Vagina (tissue), 2 donors: ENCODE measurements at places on chromosomes 5 and 9. TPM values are rescaled to one million over a fixed set of nuclear protein-coding genes. Genes with fewer than 3 reads are reported as not detected.

DNA sequence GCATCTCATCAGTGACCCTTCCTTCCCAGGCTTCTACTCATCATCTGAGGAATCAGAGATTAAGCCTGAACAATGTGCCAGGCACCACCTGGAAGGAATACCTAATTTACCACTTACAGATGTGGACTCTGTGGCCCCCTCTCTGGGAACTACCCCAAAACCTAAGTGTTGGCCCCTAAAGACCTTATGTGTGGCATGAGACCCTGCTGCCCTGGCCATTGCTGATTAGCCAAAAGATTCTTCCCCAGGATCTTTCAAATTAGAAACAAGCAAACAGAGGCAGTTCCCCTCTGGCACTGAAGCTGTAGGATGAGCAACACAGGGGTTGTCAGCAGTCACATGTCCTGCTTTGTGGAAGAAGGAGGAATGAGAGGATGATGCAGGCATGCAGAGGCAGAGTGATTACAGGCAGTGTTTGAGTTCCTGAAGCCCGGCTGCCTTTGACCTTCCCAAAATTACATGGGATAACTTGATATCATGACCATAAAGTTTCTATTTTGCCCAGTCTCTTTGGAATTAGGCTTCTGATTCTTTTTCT, 10.6 kb downstream of the SPINK4 start:
- DNase-seq = no peak

DNA sequence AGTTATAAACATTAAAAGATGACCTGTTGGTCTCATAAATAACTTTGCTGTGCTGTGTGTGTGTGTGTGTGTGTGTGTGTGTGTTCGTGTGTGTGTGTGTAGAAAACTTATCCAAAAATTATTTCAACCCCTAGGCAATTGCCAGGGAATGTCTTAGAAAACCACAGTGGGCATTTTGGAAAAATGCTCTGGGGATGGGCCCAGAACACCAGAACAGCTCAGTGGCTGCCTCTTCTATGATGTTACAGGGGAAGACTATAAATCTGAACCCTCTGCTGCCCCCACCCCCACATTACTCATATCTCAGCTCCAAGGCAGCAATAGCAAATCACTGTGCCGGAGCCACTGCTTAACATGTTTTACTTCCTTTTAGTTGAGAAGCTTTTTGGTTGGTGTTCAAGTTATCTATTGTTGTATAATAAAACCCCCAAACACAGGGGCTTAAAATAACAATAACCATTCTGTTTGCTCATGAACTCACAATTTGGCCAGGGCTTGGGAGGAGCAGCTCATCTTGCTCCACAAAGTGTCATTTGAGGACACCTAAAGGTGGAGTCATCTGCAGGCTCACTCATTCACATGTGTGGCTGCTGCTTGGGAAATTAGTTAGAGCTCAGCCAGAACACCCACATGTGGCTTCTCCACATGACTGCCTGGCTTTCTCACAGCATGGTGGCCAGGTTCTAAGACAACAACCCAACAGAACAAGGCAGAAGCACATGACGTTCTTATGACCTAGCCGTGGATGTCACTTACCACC, 40.4 kb downstream of the ACTBL2 start:
- no peak for DNase-seq

DNA sequence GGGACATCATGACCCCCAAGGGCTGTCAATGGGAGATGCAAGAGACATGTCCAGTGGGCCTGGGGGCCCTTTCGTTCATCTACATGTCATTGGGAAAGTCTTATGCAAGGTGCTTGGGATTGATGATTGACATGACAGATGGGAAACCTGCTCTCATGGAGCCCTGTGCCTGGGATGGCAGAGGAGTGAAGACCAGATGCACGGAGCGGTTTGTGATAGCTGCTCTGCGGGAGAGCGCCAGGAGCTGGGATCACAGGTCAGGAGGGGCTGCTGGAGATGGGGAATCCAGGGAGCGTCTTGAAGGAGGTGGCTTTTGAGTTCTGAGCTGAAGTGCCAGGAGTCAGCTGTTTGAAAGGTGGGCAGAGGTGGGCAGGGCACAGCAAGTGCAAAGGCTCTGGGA, 104.3 kb downstream of the FGF18 start:
- no peak for DNase-seq

DNA sequence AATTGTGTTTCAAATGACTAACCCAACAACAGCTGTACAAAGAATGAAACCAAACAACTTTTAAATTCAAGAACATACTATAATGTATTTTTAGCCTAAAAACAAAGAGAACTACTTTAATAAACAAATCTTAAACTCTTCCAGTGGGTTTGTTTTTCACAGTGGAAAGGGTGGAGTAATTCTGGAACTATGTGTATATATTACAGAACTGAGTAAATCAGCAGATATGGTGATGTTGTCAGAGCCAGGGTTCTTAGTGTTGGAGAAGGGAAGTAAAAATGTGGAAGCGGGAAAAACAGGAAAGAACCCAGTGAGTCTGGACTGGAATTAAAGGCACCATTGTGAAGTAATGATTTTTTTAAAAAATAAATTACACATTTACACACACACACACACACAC, 144.9 kb downstream of the CDK5RAP2 start:
- no peak for DNase-seq

GRCh38 chr5:1799110-1799601, 481 bp downstream of the MRPL36 start:
- no peak for DNase-seq

DNA sequence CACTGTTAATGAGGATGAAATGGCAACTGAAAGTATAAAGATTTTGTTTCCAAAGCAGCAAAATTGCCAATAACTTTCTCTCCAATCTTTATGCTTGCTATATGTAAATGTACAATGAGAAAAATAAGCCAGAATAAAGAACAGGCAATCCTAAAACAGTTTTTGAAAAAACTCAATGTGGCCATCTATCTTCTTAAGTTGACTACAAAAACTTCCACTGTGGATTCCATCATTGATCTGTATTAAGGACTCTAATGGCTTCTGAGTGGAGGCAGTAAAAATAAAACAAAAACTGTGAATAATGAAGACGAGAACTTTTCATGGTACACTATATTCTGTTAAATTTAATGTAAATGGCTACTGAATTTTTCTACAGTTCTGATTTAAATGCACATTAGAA, 382.9 kb downstream of the TMEM232 start:
- DNase-seq = no peak

DNA sequence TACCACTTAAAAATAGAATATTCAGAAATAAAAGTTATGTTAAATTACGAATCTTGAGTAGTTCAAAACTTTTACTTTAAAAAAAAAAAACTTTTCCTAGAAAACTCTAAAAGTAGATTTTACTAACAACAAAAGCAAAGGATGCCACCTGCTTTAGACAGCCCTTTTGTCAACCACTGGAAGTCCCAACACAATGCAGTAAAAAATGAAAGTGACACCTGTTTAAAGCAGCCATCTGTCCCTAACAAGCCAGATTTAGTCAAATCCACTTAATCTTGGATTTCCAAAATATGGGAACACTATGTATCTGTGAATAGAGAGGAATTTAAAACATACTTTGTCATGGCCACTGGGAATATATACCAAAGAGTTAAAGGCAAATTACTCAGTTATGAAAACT, 3.8 kb downstream of the RFX3 start:
- no peak for DNase-seq

DNA sequence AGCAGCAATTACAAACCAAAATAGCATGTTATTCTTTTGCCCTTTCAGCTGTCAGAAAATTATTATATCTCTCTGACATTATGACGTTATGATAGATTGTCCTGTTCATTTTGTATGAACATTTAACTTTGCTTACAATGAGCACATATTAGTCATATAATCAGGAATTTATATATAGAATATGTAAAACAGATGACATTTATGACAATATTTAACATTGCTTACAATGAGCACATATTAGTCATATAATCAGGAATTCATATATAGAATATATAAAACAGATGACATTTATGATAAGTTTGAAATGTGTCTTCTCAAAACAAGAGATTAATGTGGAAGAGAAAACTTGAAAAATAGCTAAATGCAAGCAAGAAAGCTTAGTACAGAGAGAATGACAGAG, 1180.2 kb downstream of the CDH12 start:
- DNase-seq = no peak

- no peak for DNase-seq
Measured at GRCh38 chr5:122999947-123000563, 36.5 kb downstream of the PPIC start.

DNA sequence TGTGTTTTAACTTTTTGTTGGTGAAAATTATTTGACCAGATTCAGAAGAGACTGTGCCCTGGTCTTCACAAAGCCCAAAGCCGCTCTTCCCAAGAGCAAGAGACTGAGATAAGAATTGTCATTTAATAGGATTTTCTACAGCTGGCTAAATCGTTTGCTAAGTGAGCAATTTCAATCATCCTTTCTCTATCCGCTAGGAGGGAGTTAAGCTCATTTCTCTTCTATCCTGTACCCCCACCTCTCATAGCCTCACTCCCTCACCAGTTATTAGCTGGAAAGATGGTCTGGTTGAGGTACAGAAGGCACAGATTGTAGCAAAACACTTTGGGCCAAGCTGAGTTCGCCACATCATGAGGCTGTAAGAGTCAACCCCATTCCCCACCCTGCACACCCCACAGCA, 43.0 kb upstream of the SIL1 start:
- DNase-seq = no peak

- no peak for DNase-seq
Measured at GRCh38 chr9:122155796-122156195, 3.8 kb downstream of the NDUFA8 start.

GRCh38 chr5:150651924-150652671, 9.0 kb upstream of the MYOZ3 start:
- DNase-seq = no peak

GRCh38 chr5:109256486-109256885, 153.3 kb downstream of the PJA2 start:
- no peak for DNase-seq

DNA sequence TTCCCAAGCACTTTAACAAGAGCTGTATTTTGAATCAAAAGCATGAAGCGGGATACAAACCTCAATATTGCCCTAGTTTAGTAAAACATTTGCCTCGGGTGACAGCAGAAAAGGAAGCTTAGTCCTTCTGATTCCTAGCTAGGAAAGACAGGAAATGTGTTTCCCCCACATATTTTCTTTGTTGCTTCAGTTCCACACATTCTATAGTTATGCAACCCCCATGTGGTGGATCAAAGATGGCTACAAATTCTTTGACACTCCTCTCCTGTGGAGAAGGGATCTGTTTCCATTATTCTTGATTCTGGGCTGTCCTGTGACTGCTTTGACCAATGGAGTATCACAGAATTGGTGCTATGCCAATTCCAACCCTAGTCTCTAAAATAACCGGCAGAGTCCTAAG, 89.1 kb upstream of the SLC30A5 start:
- DNase-seq = no peak

DNA sequence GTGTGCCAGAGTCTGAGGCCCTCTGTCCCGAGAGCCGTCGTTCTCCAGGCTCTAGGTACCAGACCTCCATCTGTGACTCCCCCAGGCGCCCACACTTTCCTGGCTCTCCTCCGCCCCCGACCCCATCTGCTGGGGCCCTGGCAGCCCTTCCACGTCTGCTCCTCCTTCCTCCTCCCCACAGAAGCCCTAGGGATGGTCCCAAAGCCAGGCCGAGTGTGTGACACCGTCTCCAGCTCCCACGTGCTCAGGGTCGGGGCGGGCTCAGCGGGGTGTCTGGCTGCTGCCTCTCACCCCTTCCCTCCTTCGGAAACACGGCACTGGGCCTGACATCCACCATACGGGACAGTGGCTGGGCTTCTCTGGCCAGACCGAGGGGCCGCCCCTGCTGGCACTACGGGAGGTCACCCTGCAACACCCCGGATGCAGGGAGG, 20.5 kb upstream of the SLC6A19 start:
- DNase-seq = no peak

DNA sequence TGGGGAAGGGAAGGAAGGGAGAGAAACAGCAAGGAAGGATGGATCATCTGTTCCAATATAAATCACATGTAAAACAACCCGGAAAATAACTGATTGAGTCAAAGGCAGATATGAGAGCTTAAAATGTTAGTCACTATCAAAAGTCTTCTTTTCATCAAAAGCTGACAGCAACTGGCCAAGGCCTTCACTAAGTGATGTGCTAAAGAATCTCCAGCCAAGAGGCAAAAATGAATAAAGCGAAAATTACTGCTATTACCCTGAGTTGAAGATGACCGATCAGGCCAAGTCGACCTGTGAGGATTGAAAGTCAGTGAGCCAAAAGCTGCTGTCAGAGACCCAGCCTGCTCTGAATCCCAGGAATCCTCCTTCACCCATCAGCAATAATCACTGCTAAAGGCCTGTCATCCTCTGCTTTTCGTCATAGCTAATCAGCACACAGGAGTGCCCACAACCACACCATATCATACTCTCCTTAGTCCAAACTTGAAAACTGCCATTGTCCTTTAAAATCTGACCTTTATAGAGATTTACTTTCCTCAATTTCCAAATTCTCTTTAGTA, 736.9 kb downstream of the TLE1 start:
- DNase-seq = no peak

- DNase-seq = no peak
Measured at GRCh38 chr5:114118511-114118910, 243.4 kb upstream of the KCNN2 start.

GRCh38 chr5:139391570-139392323, 2.0 kb upstream of the MZB1 start:
- no peak for DNase-seq

DNA sequence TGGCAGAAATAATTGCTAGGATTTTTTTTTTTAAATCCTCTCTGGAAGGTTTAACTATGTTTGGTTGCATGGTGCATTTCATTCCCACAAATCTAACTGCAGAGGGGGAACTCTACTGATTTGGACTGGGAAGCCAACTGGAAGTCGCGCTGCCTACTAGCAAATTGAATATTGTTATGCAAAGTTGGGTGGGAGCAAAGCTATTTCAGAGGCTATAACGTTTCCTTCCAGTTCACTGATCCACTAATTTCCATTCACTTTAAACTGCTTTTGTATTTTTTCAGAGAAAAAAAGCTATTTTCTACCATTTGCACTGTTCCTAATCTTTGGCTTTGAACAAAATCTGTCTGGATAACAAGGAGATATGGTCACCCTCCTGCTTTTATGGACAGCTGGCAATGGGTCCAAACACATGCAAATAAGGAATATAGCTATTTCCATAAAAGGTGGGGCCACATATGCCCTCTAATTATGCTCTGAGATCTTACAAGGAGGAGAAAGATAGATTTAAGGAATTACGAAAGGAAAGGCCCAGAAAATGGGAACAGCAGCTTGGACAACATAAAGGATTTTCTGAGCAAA, 40.1 kb downstream of the MACIR start:
- DNase-seq = no peak

Gene ACTBL2
- total RNA-seq = not detected

Gene PRSS3
- total RNA-seq = 7.6 TPM

Gene GTF3C5
- total RNA-seq = 53.8 TPM

Gene FAM78A
- 2.5 TPM for total RNA-seq

Gene PTPN3
- total RNA-seq = 15.5 TPM

Gene LCNL1
- 2.0 TPM for total RNA-seq

Gene PCDHGA7
- 5.2 TPM for total RNA-seq

Gene STPG3
- total RNA-seq = not detected
